Cardiac atrium fibroblast (primary cell): ENCODE measurements at places on chromosomes 1 and 21. TPM values are rescaled to one million over a fixed set of nuclear protein-coding genes. Genes with fewer than 3 reads are reported as not detected.

SPATA45 gene
- not detected in 2 replicates for total RNA-seq

LCE6A gene
- not detected in 2 replicates for total RNA-seq

CGN gene
- under 0.01 TPM in 1 of 2 replicates, not detected in the other for total RNA-seq

DNAJC6 gene
- 1.1 and 4.7 TPM in 2 replicates for total RNA-seq

OLFML3 gene
- total RNA-seq = 12.2 and 28.7 TPM in 2 replicates

TEDDM1 gene
- total RNA-seq = not detected in 2 replicates

SPATA21 gene
- total RNA-seq = not detected in 2 replicates

TUFT1 gene
- total RNA-seq = 4.3 and 5.0 TPM in 2 replicates

YBX1 gene
- total RNA-seq = 650 and 667 TPM in 2 replicates

MIXL1 gene
- not detected in 2 replicates for total RNA-seq

S100A7A gene
- not detected in 2 replicates for total RNA-seq

STK40 gene
- total RNA-seq = 14.3 and 41.7 TPM in 2 replicates

HSD11B1 gene
- 16.6 and 177 TPM in 2 replicates for total RNA-seq

PRAMEF4 gene
- not detected in 2 replicates for total RNA-seq

SLC5A9 gene
- not detected in 2 replicates for total RNA-seq

THEMIS2 gene
- 2.5 and 7.1 TPM in 2 replicates for total RNA-seq

NOTCH2NLA gene
- 13.4 and 14.6 TPM in 2 replicates for total RNA-seq

CTPS1 gene
- 14.6 and 16.4 TPM in 2 replicates for total RNA-seq

FBXO2 gene
- total RNA-seq = not detected in 2 replicates

ERG gene
- total RNA-seq = 1.1 and 7.8 TPM in 2 replicates

NHLH1 gene
- total RNA-seq = not detected in 2 replicates

RUNX3 gene
- not detected in 2 replicates for total RNA-seq

ZNF648 gene
- total RNA-seq = not detected in 2 replicates

CENPL gene
- total RNA-seq = 5.4 and 8.3 TPM in 2 replicates

IRF6 gene
- total RNA-seq = 0.32 TPM in 1 of 2 replicates, not detected in the other

AJAP1 gene
- not detected in 2 replicates for total RNA-seq

CD160 gene
- total RNA-seq = not detected in 2 replicates

FCRL4 gene
- not detected in 2 replicates for total RNA-seq

CTSE gene
- total RNA-seq = not detected in 2 replicates
